ENCODE measurements at places on chromosomes 2 and 18. TPM values are rescaled to one million over a fixed set of nuclear protein-coding genes. Genes with fewer than 3 reads are reported as not detected.

ATG16L1 gene
- total RNA-seq, result 37.9 TPM

GRCh38 chr18:427005-427404 lies 73.5 kb downstream of the COLEC12 start:
- H3K27me3 ChIP-seq, result no peaks in the 10 kb centered on the region
- no peaks in the 10 kb centered on the region for H3K36me3 ChIP-seq
- no peaks in the 10 kb centered on the region for H3K4me1 ChIP-seq
- DNase-seq, result no peak

- DNase-seq, result no peak
- H3K4me3 ChIP-seq, result no peak overlapping the region
- no peaks in the 10 kb centered on the region for H3K36me3 ChIP-seq
- no peaks in the 10 kb centered on the region for H3K27me3 ChIP-seq
- no peaks in the 10 kb centered on the region for H3K4me1 ChIP-seq
Observed at GRCh38 chr18:10745971-10746370, 220.1 kb downstream of the NAPG start.

CSRNP3 gene
- 3.8 TPM for total RNA-seq

GAD1 gene
- 0.47 TPM for total RNA-seq

- H3K36me3 ChIP-seq, result no peaks in the 10 kb centered on the region
- no peak overlapping the region for H3K4me3 ChIP-seq
- H3K27ac ChIP-seq, result no peak overlapping the region
- no peak for DNase-seq
Observed at GRCh38 chr2:168028362-168028761, 219.0 kb downstream of the STK39 start.

DNA sequence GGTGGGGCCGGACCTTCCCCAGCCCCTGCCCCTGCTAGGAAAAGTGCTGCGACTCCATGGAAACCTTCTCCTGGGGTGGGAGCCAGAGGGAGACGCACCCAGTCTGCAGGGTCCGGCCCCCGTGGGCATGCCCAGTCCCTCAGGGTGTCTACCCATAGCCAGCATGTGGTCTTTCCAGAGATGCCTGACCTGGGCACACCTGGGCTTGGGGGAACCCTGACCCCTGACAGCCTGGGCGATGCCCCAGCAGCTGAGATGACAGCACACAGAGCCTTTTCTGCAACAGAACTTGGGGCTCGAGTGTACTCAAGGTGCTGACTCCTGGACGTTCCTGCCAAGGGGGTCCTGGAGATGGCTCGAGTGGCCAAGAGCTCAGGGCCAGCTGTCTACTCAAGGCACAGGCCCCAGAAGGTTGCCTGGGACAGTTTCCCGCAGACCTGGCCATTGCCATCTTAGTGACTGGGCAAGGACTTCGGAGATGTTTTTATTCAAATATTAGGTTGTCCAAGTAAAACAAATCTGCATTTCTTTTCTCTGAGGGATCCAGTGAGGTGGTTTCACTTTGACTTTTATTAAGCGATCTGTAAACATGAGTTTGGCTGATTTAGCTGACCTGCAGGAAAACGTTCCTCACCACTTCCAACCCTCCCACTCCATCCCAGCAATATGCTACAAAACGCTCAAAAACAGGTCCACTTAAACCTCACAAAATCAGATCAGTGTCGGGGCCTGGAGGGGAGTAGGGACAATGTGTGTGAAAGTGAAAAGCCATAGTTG lies 228.0 kb downstream of the EIPR1 start:
- H3K27me3 ChIP-seq, result no peaks in the 10 kb centered on the region
- no peak for DNase-seq
- no peaks in the 10 kb centered on the region for H3K4me1 ChIP-seq
- no peak overlapping the region for H3K27ac ChIP-seq

GRCh38 chr2:222410534-222410933 lies 13.8 kb upstream of the SGPP2 start:
- H3K27ac ChIP-seq, result no peak overlapping the region
- H3K36me3 ChIP-seq, result peaks cover 8% of the 10 kb centered on the region
- no peaks in the 10 kb centered on the region for H3K4me1 ChIP-seq

CBLN2 gene
- total RNA-seq, result not detected

KHK gene
- 8.8 TPM for total RNA-seq
